ENCODE measurements at places on chromosomes 6 and 20. TPM values are rescaled to one million over a fixed set of nuclear protein-coding genes. Genes with fewer than 3 reads are reported as not detected.

Gene SYNDIG1
- not detected for total RNA-seq

Gene SGK2
- 0.25 TPM for total RNA-seq

Gene ARFGEF3
- total RNA-seq, result 0.55 TPM

Gene DHX35
- total RNA-seq, result 14.8 TPM

Gene ARMH2
- not detected for total RNA-seq

Gene MATN4
- 0.64 TPM for total RNA-seq

Gene KCNK16
- total RNA-seq, result not detected

Gene NTSR1
- total RNA-seq, result not detected

Gene MLIP
- not detected for total RNA-seq

Gene MUC22
- total RNA-seq, result not detected

Gene SLC2A10
- not detected for total RNA-seq

Gene C6orf132
- total RNA-seq, result 0.23 TPM

Gene AVP
- not detected for total RNA-seq

Gene ADGB
- not detected for total RNA-seq

Gene MMP24
- total RNA-seq, result not detected

Gene ENTPD6
- 48.8 TPM for total RNA-seq

Gene ATP6V1G2
- 0.82 TPM for total RNA-seq

Gene LST1
- 14.6 TPM for total RNA-seq

Gene PLCB4
- total RNA-seq, result not detected

Gene LY6G6F
- not detected for total RNA-seq

Gene TAGAP
- 38.1 TPM for total RNA-seq

Gene EPM2A
- 6.4 TPM for total RNA-seq

Gene RIPOR2
- total RNA-seq, result 9.4 TPM

Gene SLPI
- not detected for total RNA-seq

Gene STX11
- 19.7 TPM for total RNA-seq

Gene CTSZ
- total RNA-seq, result 62.0 TPM

Gene TCP11
- not detected for total RNA-seq
